ENCODE measurements at places on chromosomes 1 and 21.
A peak's percentile ranks its signal among the peaks of the same experiment; 100 is the strongest.

DNA sequence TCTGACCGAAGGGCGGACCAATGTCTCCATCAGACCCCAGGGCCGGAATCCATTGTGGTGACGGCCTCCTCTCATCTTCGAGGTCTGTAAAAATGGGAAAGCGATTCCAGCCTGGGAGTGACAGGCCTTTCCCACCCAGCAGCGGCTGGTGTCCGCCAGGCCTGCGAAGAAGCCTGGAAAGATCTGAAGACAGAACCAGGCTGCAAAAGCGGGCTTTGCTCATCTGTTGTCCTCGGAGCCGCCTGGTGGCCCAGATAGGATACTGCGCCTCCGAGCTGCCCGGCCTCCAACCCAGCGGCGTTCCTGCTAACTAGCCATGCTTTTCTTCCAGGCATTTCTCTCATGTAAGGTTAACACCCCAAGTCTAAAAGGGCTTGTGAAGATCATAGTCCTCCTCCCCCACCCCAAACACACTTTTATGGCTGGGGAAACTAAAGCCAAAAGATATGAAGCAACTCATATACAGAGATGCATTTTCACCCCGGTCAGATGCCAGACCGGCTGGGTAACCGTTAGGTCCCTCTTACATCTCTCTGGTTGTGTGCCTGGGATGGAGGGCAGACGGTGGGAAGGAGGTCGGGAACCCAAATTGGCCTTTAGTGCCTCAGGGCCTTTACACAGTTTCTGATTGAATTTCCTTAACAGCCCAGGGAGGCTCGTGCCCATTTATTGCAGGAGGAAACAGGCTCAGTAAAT, 1.9 kb upstream of the DHRS3 start:
- peak; percentile 69 for DNase-seq

GRCh38 chr21:39527664-39528381, 76.1 kb downstream of the SH3BGR start:
- DNase-seq, result no peak

- DNase-seq, result no peak
Observed at GRCh38 chr1:227245613-227246320, 72.5 kb downstream of the CDC42BPA start.

GRCh38 chr1:173554089-173554488, 48.8 kb downstream of the SLC9C2 start:
- no peak for DNase-seq

GRCh38 chr1:157141212-157141855, 3.1 kb upstream of the ETV3 start:
- no peak for DNase-seq

DNA sequence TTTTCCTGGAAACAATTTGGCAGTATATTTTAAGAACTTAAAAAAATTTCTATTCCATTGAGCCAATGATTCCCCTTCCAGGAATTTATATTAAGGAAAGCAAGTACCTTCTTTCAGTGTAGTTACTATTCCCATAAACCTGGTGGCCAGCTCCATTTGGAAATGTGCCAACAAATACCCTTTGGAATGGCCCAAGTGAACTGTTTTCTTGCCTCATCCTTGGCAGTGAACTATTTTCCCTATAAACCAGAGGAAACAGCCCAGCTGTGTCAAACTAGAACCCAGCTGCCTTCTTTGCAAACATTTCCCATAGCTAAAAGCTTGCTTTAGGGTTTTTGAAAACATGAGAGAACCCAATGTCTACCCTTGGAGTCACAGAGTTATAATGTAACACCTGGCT, 496.9 kb downstream of the NEGR1 start:
- DNase-seq, result no peak

DNA sequence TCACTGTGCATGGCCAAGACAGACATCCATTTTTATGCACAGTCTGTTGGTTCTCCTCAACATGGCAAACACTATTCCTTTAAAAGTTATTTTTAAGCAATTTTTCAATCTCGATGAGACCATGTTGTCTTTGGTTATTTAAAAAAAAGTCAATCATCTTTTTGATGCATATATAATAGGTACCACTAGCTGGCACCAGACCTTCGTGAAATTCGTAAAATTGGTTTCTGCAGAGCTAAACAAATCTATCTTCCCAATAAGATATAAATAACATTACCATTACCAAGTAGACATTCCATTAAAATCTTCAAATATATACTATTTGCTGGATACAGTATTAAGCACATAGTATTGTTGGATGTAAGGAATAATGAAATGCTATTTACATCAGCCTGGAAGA, 220.0 kb upstream of the GREM2 start:
- no peak for DNase-seq

- no peak for DNase-seq
Observed at GRCh38 chr1:57163325-57163724, 197.5 kb upstream of the C8B start.

DNA sequence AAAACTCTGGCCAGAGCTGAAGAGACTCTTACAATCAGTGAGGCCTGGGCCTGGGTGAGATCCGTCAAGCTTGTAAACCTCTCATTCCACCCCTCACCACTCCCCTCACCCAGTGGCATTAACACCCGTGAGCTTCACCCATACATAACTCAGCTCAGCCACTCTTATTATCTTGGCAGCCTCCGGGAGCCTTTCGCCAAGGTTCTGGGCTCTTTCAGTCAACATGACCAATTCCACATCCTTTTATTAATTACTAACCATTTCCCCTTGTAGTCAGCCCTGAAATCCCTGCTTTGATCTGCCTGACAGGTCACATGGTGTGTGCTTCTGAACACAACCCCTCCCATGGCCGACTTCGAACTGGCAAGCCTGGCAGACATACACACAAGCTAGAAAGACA, 134.8 kb downstream of the SETD4 start:
- DNase-seq, result no peak

- no peak for DNase-seq
Observed at GRCh38 chr1:204775546-204775945, 90.0 kb upstream of the LRRN2 start.

GRCh38 chr1:111672331-111672730, 52.7 kb downstream of the RAP1A start:
- DNase-seq, result no peak

GRCh38 chr1:26010825-26011224, 10.8 kb upstream of the EXTL1 start:
- DNase-seq, result no peak

- DNase-seq, result no peak
Observed at GRCh38 chr1:114156538-114157274, 3.0 kb upstream of the SYT6 start.

GRCh38 chr1:2199042-2199810, 4.7 kb upstream of the FAAP20 start:
- DNase-seq, result no peak

DNA sequence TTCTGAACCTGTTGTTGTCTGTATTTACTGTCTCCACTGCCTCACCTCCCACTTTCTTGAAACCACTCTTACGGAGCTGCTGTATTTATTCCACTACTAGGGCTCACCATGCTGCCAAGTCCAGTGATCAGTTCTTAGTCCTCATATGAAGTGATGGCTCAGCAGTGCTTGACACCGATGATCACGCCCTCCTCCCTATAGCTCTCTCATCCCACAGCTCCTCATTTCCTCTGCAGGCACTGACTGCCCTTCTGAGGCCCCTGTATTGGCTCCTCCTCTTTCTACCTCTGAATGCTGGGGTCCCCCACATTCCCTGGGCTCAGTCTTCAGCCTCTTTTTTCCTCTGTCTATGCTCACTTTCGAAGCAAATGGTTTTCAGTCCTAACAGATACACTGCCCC, 3.4 kb downstream of the CLCA1 start:
- no peak for DNase-seq

- DNase-seq, result no peak
Observed at GRCh38 chr1:6427441-6428390, 3.1 kb downstream of the ESPN start.

DNA sequence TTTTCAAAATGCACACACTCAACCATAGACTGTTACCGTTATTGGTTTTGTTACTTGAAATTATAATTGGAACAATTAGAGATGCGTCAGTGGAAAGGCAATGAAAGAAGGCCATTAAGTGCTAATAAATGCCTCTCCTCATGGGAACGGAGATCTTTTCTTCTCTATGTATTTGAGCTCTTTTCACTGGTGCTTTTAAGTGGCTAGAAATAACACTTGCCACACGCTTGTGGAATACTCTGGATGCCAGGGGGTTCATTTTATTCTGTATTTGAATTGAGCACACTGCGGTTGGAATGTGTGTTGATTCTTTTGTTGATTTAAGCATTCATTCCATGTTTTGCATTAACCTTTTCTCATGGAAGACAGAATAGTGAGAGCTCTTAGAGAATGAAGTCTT, 68.4 kb downstream of the DNM3 start:
- no peak for DNase-seq

DNA sequence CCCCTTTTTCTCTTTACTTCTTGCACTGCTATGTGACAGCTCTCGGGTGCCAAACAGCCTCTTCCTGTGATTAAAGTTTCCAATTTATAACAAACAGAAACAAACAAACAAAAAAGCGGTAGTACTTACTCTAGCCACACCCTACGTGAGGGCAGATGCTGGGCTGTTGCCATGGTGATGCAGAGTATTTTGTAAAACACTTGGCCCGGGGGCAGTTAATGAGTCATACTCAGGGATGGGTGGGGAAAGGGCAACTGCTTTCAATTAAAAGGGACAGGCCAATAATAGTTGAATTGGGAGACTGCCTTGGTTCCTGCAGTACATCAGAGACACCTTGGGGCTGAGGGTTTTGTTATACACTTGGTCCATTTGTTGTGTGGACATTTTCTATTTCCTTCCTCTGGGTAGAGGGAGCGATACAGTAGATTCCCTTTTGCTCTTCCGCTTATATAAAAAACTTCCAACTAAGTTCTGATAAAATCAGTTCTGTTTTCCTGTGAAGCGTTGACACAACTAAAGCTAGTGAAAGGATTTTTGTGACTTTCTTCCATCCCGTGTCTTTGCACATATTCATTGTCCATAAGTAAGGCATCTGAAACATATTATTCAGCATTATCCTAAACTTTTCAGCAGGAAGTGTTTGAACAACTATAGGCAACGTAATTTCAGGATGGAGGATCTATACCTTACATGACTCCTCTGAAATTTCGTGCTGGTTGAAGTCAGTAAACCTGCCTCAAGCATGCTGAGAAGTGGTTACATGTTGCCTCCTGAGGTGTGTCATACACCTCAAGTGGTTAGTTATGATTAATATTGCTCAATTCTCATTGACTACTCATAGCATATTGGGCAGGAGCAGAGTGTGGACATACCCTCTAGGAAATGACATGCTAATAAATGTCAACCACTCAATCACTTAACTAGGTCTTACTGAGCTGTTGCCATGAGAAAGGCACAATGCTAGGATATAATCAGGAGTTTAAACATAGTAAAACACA, 36.7 kb upstream of the THEM4 start:
- DNase-seq, result no peak

- no peak for DNase-seq
Observed at GRCh38 chr1:23524716-23525401, 6.2 kb downstream of the E2F2 start.

- DNase-seq, result no peak
Observed at GRCh38 chr1:38418195-38419030, 371.8 kb upstream of the POU3F1 start.

DNA sequence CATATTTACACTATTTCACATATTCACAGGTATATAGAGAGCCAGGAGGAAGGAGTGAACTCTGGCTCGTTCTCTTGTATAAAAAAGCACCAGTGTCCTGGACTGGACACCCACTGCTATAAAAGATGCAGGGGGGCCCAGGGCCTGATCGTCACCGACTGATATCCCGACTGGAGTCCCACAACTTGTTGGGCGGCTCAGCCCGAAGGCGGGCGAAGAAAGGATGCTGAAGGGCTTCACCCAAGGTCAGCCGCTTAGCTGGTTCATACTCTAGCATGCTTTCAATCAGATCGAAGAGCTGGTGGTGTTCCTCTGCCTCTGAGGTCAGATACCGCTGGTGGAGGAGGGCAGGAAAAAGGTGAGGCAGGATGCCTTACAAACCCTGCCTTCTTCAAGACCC, 907 bp upstream of the SCAMP3 start:
- DNase-seq, result no peak

- no peak for DNase-seq
Observed at GRCh38 chr1:39970274-39970673, 15.3 kb downstream of the MFSD2A start.
